ENCODE measurements at places on chromosomes 5 and 9.
A peak's percentile ranks its signal among the peaks of the same experiment; 100 is the strongest.

- no peak for DNase-seq
These were observed 420.5 kb downstream of the EBF1 start for GRCh38 chr5:158679221-158679641.

DNA sequence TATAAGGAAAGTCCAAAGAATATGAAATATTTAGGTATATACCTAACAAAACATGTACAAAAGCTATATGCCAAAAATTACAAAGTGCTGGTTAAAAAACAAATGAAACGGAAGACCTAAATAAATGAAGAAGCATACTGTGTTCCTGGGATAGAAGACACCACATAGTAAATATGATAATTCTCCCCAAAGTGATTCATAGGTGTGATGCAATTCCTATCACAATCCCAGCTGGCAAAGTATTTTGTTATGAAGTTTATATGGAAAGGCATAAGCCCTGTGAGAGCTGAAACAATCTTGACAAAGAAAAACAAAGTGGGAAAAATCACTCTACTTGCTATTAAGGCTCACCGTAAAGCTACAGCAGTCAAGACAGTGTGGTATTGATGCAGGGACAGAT is 2.6 kb upstream of the SMIM23 start:
- no peak for DNase-seq

DNA sequence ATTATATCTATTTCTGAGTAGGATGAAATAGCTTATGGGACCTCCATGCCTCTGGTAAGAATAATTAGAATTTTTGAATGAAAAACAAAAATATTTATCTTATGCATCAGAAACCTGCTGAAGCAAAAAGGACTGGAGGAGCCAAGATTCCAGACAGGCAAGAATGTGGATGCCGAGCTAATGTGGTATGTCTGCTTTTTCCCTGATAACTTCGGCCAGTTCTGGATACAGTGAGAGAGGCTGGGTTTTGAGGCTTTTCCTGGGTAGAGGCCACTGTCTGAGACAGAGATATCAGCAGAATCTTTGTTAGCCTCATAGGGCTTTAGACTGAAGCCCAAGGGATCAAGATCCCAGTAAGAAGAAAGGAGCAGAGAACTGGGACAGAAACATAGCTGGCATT is 5.2 kb upstream of the CTNND2 start:
- DNase-seq, result no peak

GRCh38 chr5:68196876-68197275 is 18.7 kb upstream of the PIK3R1 start:
- DNase-seq, result no peak

GRCh38 chr5:93576994-93577853 is 3.8 kb downstream of the NR2F1-AS1 start:
- DNase-seq, result no peak

DNA sequence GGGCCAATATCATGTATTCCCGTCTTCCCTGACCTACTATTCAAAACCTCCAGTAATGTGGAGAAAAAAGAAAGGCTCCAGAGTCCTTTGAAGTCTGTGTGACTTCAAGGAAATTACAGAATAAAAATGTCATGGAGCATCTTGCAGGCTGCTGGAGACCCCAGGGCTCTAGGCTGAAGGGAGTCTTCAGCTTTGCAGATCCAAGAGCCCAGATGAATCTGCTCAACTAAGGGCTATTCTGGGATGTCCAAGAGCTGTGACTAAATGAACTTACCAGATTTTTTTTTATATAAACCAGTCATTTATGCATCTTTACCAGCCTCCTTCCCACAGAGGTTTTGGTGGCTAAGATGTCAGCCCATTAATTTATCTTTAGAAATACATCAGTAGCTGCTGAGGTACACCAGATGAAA is 167.3 kb downstream of the MUSK start:
- DNase-seq, result no peak

DNA sequence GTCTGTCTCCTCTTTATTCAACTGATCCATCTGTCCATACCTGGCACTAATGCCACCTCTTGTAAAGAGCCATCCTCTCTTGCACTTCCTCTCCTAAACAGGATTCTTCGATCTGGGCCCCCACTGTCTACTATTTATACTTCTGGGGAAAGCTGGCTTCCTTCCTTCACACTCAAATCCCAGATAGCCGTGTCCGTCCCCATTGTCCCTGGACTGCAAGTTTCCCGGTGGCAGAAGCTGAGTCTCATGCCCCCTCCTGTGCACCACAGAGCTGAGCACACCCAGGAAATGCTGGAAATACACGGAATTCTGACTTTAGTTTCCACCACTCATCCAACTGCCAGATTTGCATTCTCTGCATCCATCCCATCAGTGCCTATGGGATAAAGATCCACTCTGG is 84.0 kb downstream of the MARCHF11 start:
- DNase-seq, result no peak

DNA sequence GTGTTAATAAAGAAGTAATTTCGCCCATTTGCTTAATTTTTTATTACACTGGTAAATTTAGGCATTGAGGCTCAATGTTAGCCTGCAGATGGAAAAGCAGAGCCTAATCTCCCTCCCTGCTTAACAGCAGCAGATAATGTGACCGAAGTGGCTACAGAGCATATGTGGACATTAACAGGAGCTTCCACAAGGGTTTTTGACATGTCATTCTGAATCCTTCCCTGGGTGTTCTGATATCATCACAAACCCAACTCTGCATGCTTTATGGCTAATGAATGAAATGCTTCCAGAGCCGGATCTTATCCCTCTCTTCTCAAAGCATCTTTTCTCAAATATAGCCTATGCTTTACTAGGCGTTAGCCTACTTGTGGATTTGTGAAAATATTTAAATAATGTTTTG is 208.6 kb downstream of the CAAP1 start:
- no peak for DNase-seq

GRCh38 chr5:10538103-10538788 is 25.6 kb upstream of the ANKRD33B start:
- no peak for DNase-seq

GRCh38 chr5:142197098-142197497 is 88.5 kb downstream of the NDFIP1 start:
- DNase-seq, result no peak

GRCh38 chr9:129415942-129416651 is 204.8 kb downstream of the C9orf50 start:
- no peak for DNase-seq

GRCh38 chr9:95003689-95004410 is 277.4 kb downstream of the AOPEP start:
- DNase-seq, result peak; percentile 66

- no peak for DNase-seq
These were observed 36.8 kb downstream of the ELL2 start for GRCh38 chr5:95924720-95925377.

DNA sequence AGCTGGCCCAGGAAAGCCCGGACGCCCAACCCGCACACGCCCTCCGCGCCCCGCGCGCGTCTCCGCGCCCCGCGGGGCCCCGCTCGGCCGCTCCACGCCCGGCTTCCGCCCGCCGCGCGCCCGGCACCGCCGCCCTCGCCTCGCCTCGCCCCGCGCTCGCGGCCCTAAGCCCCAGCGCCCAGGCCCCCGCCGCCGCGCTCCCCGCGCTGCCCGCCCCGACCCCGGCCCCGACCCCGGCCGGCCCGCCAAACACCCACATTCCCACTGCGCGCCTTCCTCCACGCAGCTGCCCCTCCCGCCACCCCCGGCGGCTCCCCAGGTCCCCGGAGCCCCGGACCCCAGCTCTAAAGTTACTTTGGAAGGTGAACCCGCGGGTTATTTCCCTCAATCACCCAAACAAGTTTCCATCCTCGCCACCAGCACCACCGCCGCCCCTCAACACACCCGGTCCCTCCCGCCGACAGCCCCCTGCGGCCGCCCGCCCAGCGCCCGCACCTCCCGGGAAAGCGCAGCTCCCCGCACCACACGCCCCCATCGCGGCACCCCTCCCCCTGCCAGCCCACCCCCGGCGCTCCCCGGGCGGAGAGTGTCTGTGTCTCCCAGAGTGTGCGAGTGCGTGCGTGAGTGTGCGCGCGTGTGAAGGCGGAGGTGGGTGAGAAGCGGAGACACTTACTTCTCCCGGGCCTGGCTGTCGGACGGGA is 439 bp downstream of the SSBP2 start:
- DNase-seq, result no peak

DNA sequence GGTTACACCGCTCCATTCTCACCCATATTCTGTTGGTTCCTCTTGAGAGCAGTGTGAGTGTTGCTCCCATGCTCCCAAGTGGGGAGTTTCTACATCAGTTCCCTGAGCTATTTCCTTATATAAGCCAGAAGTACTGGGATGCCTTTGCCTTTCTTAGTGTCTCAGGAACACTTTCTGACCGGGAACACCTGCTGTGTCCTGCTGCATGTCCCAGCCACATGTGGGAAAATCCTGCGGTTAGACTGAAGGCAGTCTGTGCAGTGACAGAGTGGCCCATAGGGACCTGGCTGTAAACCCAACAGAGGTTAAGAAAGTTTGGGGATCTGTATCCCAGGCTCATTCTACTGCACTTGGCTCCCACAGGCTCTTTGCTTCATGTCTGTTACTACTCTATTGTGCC is 126.0 kb downstream of the EGFLAM start:
- no peak for DNase-seq

DNA sequence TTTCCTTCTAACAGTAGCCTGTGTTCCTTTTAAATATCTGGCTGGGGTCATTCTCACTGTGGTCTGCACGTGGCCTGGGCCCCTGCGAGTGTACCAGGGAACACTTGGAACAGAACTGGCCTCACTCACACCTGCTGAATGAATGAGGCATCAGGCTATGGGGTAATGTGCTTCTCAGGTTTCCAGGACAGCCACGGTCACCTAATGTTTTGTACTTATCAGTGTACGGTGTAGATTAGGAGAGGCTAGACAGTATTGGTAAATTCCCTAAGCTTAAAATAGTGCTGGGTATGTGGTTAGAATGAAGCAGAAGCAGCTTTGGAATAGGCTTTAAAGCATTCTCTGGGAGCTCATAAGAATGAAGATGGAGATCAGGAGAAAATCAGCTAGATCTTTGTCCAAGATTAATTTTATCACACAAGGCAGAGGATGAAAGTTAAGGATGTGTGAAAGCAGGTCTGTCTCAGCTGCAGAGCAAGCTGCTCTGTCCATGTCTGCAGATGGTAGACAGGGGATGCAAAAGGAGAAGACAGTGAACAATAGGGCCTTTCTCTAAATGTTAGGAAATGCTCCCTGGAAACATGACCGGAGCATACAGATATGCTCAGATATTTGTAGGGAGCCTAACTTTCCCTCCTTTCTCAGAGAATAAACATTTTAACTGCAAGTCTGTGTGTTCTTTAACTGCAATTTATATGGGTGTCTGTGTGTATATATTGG is 267.5 kb downstream of the NR3C1 start:
- DNase-seq, result peak; percentile 44

GRCh38 chr5:44952376-44952775 is 143.6 kb downstream of the MRPS30 start:
- DNase-seq, result no peak

DNA sequence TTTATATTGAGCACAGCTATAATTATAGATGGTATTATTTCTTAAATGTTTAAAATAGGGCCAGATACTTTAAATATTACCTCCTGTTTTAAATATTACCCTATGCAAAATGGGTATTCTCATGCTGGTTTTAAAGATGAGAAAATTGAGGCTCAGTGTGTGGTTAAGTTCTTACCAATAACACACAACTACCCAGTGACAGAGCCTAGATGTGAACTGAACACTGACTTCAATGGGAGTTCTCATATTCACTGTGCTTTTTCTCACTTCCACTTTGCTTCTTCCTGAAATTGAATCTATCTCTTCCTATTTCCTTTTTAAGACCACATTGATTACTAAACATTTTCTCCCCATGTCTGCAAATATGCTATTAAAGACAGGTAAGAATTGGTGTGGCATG is 135.8 kb upstream of the TUSC1 start:
- DNase-seq, result no peak

DNA sequence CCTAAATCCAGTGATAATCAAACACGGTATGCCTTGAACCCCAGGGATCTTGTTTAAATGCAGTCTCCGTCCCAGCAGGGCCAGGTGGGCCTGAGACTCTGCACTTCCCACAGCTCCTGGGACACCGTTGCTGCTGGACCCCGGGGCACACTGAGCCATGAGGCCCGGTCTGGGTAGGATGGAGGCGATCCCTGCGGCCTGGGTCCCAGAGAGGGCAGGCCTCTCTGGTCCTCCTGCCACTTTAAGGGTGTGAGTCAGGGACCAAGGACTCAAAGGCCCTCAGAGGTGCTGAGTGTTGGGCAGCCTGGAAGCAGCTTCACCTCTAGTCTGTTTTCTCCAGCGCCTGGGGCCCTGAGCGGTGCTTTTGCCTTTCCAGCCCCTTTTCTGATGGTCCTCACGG is 34.1 kb upstream of the SLC9A3 start:
- no peak for DNase-seq

GRCh38 chr5:88885002-88885401 is 2.0 kb upstream of the MEF2C start:
- no peak for DNase-seq

DNA sequence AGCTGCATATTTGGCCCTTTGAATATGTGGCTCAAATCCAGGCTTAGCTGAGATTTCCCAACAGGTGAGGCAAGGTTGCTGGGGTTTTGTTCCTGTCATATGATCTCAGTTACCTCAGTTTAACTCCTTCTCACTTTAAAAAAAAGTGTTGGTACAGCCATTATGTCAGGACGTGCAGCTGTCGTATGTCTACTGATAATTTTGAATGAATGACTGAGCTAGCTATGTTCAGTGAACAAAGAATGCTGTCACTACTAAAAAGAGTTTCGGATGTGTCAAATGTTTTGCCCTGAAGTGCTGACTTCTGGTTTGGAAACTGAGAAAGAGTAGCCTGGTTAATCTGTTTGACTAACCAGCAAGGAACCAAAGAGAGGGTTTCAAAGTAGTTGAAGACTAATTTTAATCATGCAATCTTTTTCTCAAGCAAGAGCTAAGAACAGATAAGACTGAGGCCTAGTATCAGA is 106.3 kb upstream of the NR3C1 start:
- DNase-seq, result no peak

GRCh38 chr9:81814401-81814793 is 113.8 kb upstream of the SPATA31D4 start:
- no peak for DNase-seq

GRCh38 chr5:35319333-35320002 is 89.2 kb upstream of the PRLR start:
- DNase-seq, result peak; percentile 39

- DNase-seq, result no peak
These were observed 24.1 kb downstream of the SLC1A3 start for GRCh38 chr5:36630201-36631145.

DNA sequence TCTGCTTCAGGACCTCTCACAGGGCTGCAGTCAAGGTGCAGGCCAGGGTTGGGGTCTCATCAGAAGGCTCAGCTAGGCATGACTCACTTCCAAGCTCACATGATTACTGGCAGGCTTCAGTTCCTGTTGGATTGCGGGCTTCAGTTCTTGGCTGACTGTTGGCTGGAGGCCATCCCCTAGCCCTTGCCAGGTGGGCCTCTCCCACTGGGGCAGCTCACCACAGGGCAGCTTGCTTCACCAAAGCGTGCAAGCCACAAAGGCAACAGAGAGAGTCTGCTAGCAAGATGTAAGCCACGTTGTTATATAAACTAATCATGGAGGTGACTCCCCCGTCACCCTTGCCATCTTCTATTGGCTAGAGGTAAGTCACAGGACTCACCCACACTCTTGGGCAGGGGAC is 14.4 kb downstream of the CPLX2 start:
- DNase-seq, result no peak

- DNase-seq, result no peak
These were observed 21.1 kb downstream of the TLE4 start for GRCh38 chr9:79592726-79593493.

Measured in left ventricle myocardium inferior (tissue), 1 donor.